ENCODE measurements at places on chromosomes 11 and 22.

DNA sequence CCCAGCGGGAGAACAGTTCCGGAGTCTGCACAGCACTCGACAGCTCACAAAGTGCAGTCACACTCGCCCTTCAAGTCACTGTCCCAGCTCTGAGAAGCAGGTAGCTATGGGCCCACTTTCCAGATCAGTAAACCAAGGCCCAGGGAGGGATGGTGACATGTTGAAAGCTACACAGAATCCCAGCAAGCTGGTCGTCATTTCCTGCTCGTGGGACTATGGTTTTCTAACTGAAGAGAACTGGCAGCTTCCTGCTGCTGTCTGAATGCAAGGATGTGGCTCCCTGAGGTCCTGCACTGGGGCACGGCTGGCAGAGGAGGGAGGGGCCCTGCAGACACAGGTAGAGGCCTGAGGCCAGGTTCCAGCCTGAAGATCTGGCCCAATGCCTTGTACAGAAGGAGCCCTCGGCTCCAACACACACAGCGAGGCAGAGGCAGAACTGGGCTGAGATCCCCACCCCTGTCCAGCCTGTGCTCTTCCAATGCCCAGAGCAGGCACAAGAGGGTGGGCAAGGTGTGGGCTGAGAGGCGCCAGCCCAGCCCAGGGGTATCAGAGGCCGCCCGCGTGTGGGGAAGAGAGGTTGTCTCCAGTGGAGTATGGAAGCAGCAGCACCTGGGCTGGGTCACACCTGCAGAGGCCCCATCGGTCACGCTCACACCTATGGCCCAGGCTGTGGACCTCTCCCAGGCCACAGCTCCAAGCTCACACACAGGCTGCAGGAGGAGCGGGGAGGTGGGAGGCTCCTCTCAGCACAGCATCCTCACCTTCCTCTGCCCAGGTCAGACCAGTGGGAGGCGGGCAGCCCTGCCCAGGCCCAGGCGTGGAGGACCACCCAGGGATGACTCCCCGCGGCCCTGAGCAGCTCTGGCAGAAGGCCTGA, 119.2 kb downstream of the PHF21B start:
- DNase-seq = no peak

GRCh38 chr11:121999651-122000050, 116.4 kb downstream of the BLID start:
- no peak for DNase-seq

DNA sequence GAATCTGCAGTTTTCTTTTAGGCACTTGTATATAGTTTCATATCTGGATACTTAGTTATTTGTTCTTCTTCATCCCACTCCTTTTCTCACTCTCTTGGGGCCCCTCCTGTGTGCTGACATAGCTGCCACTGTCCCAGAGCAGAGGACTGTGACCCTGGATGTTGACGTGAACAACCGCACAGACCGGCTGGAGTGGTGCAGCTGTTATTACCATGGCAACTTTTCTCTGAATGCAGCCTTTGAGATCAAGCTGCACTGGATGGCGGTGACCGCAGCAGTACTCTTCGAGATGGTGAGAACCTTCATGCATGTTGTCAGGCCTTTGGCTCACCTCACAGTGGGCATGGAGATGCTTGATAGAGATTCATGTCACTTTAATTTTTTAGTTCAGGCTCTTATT, 50.9 kb upstream of the YWHAH start:
- DNase-seq = no peak

DNA sequence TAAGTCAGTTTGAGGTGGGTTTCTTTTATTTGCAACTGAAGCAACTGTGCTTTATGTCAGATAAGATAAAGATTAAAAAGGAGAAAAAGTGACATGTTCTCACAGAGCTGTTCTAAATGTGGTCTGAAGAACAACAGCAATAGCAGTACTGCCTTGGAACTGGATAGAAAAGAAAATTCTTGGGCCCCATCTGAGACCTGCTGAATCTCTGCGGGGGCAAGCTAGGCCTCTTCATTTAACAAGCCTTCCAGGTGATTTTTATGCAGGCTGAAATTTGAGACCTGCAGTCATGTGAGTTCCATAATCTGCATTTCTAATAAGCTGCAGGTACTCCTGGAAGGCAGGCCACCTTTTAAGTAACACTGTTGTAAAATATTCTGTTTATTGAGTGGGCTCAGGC, 91.4 kb upstream of the CTSC start:
- no peak for DNase-seq

DNA sequence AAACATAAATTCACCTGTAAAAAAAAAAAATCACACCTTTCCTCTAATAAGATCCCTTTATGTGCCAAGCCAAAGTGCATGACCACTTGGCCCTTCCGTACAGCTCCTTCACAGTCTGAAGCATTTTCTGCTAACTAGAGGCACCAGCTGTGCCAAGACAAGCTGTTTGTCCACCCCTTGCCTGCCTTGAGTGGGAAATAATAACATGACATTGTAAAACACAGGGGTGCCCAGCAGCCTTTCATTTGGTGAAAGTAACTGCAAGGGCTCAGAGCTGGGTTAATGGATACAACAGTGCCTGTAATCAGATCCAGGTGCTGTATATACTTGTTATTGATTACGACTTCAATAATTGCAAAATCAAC, 59.2 kb downstream of the DDIAS start:
- no peak for DNase-seq

- no peak for DNase-seq
Measured at GRCh38 chr11:45094958-45095690, 51.3 kb upstream of the PRDM11 start.

DNA sequence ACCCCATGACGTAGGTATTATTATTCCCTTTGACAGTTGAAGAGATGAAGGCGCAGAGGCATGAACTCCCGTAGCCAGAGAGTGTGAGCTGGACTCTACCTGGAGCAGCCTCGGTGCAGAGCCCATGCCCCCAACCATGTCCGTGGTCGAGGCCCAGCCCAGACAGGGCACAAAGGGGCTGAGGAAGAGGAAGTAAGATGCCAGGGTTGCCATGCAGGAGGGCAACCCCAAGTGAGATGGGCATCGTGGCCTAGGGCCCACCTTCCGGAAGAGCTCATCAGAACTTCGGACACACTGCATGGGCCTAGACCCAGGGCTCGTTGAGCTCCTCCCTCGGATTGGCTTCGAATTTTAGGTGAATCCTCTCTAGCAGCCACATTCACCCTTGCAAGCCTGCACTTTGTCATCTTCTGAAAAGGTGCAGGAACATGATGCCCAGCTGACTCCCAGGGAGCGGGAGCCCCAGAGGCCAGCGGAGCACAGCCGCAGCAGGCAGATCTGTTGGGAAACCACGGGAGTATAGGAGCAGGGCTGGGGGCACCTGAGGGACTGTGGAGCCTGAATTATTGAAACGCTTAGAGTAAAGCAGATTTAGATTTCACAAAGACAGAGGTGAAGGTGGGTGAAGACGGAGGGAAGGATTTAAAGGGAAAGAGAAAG, 29.0 kb upstream of the JAM3 start:
- no peak for DNase-seq

DNA sequence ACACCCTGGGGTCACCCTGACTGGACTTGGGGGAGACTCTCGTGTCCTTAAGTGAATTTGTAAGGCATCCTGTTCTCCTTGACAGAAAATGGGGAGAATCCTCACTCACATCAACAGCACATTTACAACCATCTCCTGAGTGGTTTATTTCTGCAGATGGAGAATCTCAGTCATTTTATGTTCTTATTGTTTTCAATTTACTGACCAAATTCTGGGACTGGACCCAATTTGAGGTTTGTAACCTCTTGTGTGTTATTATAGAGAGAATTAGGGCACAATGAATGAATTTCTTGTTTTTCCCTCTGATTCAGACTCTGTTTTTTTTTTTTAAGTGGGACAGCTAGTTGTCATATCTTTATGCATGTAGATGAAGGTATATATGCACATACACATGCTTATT, 104.9 kb downstream of the ADAMTS15 start:
- no peak for DNase-seq

- DNase-seq = no peak
Measured at GRCh38 chr11:17257196-17257595, 19.3 kb upstream of the NUCB2 start.

GRCh38 chr11:19116276-19116970, 545 bp upstream of the ZDHHC13 start:
- DNase-seq = no peak

DNA sequence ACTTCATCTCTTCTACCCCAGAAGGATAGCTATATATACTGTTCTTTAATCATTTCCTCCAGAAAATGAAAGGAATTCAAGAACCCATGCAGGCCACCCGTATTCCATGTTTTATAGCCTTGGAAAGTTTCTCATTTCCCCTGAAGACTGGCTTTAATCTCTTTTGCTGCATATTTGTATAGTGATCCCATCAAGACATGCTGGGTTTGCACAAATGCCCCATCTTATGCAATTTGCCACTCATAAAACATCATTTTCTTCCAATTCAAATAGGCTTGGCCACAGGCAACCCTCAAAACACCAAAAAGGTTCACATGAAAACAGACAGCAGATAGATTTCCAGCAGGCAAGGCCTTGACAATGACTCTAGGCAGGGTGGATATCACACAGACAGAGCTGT, 28.3 kb upstream of the APOA1 start:
- no peak for DNase-seq

GRCh38 chr11:100557830-100558611, 129.1 kb upstream of the ARHGAP42 start:
- DNase-seq = no peak

DNA sequence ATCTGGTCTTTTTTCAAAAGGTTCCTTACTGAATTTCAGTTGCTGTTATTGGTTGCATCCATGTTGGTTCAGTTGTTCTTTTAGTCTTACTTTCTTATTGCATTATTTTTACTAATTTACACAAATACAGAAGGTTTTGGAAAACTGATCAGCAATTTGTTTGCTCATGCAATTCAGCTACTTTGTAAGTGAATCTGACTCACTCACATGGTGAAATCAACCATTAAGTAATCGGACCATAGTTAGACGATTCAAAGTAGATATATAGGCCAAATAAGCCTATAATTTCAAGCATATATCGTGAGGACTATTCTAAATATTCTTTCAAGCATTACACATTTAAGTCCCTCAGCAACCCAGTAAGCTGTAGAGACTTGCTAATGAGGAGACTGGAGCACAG, 41.7 kb downstream of the CCDC83 start:
- no peak for DNase-seq
